Activated T-cell treated with anti-CD3 and anti-CD28 coated beads for 48 hours (primary cell): ENCODE measurements at places on chromosomes 5 and 9.

GRCh38 chr5:179908528-179908927 is 831 bp upstream of the TBC1D9B start:
- DNase-seq: no peak

GRCh38 chr9:110029956-110030480 is 177.9 kb downstream of the C9orf152 start:
- DNase-seq: no peak

GRCh38 chr9:133461975-133462374 is 2.2 kb downstream of the CACFD1 start:
- no peak for DNase-seq

GRCh38 chr9:129141066-129142041 is 30.1 kb downstream of the PTPA start:
- DNase-seq: no peak

- no peak for DNase-seq
Observed at GRCh38 chr5:59062986-59063683, 480.3 kb downstream of the RAB3C start.

DNA sequence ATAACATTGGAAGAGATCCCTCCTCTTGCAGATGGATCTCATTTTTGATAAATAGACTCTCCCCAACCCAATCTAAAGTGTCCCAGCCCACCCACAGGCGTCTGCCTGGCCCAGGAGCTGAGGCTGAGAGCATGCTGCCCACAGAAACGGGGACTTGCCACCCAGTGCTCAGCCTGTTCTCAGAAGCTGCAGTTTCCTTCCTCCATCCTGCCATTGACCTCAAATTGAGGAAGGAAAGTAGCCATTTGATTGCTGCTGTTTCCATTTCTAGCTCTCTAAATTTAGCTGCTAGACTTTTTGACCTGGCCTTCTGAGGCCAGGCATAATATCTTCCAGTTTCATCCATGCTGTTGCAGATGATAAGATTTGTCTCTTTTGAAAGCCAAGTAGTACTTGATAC is 31.1 kb upstream of the FRMD3 start:
- DNase-seq: no peak

DNA sequence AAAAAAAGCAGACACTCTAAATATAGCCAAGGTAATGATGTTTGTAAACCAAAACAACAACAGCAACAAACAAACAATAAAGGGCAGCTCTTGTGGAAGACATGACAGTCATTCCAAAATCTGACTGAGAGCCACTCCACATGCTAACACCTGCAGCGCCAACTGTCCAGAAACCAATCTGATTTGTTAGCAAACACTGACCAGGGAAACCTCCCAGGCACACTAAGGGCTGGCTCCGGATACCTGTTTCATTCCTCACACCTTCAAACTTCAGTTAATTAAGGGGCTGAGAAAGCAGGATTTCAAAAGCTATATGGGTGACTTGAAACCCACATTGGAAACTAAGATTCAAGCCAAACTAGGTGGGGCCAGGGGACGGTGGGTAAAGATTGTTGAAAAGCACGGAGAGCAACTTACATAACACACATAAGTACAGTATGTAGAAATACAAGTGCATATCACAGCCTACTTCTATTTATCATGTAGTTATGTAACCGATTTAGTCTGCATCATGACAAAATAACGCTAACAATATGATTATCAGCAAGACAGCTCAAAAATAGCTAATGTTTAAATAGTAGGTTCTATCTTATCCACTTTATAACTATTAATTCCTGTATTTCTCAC is 203.6 kb downstream of the SEMA5A start:
- no peak for DNase-seq

GRCh38 chr5:12896086-12896485 is 991.8 kb upstream of the CTNND2 start:
- no peak for DNase-seq

DNA sequence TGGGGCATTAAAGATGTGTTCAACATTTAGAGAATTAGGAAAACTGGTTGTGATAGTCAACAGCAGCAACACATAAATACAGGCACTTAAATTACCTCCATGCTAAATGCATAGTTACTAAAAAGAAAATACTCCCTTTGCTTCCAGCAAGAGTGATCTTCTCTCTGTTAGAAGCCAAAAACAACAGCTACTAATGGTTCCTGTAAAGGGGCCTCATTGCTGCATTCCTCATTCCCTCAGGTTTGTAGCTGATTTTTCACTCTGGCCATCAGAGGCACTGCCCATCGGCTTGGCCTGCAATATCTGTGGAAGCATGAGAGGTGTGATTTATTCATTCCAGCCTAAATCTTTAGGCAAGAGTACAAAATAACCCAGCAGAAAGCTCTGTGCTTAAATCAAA is 466.0 kb upstream of the ADAMTS16 start:
- no peak for DNase-seq

- no peak for DNase-seq
Observed at GRCh38 chr5:107821288-107821687, 150.6 kb upstream of the EFNA5 start.

DNA sequence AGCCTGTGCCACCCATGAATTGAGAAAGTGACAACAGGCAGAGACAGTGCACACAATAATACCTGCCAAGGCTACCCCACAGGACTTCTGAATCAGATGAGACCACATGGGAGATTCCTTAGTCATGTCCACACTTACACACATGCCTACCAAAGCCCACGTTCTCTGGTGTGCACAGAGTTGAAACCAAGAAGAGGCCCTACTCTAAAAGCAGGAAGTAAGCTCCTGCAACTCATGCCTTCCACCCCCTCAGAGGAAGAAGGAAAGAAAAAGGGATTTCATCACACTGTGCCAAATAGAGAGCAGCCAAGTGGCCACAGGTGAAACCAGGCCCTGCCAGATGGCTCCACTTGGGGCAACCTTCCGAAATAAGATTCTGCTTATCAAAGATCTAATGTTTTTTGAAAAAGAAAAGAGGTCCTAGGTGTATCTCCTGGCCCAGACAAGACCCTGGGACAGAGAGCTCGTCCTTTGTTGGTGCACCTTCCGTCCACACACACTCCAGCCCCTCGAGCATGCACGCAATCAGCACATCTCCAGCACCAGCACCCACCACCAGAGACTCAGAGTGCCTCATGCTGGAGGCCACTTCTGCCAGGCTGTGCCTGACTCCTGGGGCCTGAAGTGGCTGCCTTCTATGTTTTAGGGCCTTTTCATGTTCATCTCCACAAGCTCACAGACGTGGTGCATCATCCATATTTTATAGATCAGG is 114.6 kb upstream of the SPOCK1 start:
- DNase-seq: no peak
